Stimulated activated CD8-positive, alpha-beta memory T cell treated with anti-CD3 and anti-CD28 coated beads, Interleukin-7, amount 100 ng/mL, for 48 hours (primary cell): ENCODE measurements at places on chromosomes 12 and 14.

DNA sequence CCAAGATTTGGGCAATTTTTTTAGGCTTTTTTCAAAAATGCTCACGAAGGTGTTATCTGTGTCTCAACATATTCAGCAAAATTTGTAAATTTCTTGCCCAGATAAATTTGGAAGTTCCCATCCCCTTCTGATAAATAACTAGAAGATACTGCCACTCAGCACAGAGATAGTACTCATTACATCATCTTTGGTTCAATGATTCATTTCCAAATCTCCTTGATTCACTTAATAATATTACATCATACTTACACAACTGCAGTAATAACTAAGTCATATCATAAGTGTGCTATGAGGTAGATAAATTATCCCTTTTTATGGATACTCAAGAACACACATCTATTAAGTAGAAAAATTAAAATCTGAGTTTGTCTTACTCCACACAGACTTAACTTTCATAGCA is 89.4 kb downstream of the RPAP3 start:
- no peak for DNase-seq

DNA sequence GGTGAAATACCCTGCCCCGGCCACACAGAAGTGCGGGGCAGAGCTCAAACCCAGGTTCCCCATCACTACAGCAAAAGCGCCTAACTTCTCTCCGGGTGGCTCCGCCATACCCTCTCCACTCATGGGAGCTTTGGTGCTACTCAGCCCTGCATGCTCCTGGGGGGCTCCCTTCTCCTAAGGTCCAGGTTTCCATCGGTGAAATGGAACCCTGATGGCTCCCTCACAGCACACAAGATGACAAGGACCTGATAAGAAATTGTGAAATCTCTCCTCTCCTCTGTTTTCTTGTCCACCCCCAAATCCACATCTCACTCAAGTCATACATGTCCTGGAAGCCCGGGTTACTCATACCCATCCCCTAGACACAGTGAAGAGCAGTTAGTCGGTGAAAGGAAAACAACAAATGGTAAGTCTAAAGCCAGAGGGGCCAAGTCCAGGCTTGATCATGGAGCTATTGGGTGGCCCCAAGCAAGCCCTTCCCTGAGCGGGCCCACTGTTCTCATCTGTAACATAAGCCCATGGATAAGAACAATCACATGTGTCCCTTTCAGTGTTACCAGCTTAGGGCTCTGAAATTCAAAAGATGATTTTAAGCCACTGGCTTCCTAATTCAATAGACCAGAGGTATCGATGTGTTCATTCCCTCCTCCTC is 317.5 kb downstream of the BCL11B start:
- DNase-seq = no peak

GRCh38 chr12:123141615-123142517 is 9.0 kb downstream of the PITPNM2 start:
- DNase-seq = no peak

GRCh38 chr14:90697577-90698206 is 118.5 kb downstream of the TTC7B start:
- DNase-seq = peak; percentile 57

DNA sequence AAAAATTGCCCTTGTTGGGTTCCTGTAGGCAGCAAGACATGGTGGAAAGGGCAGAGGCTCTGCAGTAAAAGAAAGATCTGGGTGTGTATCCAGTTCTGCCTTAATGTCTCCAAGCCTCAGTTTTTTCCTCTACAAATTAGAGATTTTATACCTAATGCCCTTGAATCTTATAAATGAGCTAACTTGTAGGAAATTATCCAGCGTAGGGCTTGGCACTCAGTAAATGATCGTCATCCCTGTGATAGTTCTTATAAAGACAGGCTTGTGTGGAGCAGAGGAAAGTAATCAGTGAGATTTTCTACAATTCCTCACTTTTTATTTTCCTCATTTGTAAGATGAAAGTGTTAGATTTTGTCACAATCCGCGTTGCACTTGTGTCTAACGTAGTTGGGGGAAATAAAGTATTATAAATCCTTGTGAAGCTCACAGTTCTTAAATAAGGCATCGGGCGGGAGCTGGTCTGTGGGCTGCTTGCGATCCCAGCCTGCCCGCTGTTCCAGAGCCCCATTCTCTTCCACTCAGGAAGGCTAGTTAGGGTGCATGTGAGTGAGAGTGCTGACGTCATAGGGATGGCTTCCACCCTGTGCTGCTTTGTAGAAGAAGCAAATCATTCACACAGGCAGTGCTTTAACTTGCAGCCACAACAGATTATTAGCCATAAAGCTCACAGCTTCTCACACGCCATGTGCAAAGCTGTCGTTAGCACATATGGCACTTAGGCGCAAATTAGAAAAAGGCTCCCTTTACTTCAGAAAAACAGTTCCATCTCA is 87.6 kb downstream of the EML1 start:
- no peak for DNase-seq

GRCh38 chr14:87017335-87017734 is 975.6 kb downstream of the GALC start:
- no peak for DNase-seq

- no peak for DNase-seq
These were observed 21.9 kb upstream of the SLC15A5 start for GRCh38 chr12:16299403-16299802.

GRCh38 chr14:81211844-81212243 is 8.9 kb downstream of the GTF2A1 start:
- DNase-seq = no peak

DNA sequence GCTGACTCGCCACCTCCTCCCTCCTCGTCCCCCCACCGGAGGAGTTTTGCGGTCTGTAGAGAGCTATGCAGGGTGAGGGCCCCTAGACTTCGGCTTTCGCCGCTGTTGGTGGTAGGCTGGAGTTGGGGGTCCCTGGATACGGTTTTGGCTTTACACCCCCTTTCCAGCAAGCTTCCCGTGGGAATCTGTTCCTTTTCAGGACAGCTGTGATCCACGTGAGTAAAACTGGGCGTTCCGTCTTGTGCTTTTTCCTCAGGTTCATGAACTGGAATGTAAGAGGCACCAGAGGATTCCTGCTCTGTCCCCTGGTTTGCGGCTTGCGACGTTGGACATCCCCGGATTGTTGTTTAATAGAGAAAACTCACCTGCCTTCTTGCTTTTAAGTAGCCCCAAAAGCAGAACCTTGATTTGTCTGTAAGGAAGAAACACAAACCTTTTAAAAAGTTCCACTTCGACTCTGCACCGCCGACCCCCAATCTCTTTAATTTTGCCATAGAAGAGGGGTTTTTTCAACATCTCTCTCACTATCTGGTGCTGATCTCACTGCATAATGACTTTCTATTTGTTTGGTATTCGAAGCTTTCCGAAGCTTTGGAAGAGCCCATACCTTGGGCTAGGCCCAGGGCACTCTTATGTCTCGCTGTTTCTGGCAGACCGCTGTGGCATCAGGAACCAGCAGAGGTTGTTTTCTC is 490 bp downstream of the PRORP start:
- no peak for DNase-seq

DNA sequence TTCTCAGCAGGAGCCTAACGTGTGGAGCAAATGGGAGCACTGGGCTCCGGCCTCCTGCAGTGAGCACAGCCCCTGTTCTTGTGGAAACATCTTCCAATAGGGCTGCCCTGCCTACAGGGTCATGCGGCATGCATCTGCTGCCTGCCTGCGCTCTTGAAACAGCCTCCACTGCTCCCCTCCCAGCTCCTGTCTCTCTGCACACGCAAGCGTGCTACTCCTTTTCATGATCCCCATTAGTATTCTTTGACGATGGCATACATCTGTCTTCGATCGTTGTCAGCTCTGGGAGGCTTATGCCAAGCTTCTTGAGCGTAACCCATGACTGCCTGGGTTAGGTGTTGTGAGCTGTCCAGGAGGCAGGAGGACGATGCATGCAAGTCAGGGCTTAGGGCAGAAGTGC is 23.1 kb downstream of the NTF3 start:
- no peak for DNase-seq

- DNase-seq = no peak
These were observed 15.3 kb downstream of the TNFAIP2 start for GRCh38 chr14:103138301-103139131.

DNA sequence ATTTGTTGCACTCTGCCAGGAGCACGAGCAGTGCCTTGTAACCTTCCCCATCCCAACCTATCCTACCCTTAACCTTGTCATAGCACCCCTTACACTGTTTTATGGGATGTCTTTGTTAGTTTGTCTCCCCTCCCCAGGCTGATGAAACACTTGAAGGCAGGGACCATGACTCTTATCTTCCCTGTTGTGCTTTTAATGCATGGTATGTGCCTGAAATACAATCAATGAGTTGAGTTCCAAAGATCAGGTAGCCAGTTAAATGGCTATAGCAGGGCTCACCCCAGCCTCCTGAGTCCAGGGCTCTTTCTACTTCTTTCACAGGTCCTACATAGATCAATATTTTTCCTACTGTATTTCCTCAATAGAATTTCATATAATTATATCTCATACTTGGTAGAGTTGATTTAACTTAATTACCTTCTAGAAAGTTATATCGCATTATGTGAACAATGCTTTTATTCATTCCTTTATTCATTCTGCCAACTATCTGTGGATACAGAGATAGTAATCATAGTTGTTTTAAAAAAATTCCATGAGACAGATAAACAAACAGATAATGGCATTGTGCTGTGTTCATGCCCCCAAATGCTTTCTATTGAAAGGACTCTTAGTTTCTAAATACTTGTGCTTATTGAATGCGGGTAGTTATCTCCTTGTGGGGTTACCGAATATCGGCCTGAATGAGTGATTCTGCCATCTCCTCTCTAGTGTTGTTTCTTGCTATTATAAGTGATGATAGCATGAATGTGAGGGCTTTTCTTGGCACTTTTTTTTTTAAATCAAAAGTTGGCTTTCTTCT is 347.4 kb downstream of the NPAS3 start:
- no peak for DNase-seq

DNA sequence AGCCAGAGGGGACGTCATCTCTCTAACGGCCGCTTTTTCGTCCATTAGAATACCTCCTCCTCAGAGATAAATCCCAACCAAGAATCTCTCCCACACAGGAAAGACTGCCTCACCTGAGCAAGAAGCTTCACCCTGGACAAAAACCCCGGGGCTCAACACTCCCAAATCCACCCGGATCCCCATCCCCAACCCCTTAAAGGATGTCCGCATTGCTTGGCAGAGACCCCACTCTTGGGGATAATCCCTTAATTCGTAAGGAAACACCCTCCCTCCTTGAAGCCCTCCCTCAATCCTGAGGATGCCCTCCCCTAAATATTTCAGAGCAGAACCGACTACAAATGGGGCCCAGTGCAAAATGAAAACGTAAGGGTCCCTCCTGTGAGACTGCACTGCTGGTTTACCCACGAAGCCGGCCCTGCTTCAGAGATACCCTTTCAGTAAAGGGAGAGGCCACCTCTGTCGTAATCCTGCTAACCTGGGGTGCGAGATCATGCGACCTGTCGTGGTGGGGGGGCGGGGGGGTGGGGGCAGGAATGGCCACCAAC is 655 bp upstream of the DYNLL1 start:
- no peak for DNase-seq

- DNase-seq = no peak
These were observed 24.9 kb downstream of the RIN3 start for GRCh38 chr14:92538412-92538985.

- no peak for DNase-seq
These were observed 545.4 kb downstream of the FOXG1 start for GRCh38 chr14:29311983-29312382.

DNA sequence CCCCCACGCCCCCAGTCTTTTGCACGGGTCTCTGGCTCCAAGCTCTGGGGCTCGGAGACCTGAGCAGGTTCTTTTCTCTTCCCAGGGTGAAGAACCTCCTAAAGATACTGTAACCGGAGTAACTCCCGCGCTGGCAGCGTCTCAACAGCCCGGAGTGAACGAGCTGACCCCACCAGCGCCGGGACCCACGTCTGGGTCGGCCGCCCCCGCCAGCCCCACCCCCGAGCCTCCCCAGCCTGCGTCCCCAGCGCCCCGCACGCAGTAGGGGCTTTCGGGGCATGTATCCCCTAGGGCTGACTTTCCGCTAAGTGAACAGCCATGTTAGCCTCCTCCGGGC is 858 bp downstream of the SLC35F4 start:
- DNase-seq = no peak
